ENCODE measurements at places on chromosomes 1 and 21.
A peak's percentile ranks its signal among the peaks of the same experiment; 100 is the strongest.

GRCh38 chr1:50163680-50164079 is 55.0 kb downstream of the ELAVL4 start:
- no peak for DNase-seq

DNA sequence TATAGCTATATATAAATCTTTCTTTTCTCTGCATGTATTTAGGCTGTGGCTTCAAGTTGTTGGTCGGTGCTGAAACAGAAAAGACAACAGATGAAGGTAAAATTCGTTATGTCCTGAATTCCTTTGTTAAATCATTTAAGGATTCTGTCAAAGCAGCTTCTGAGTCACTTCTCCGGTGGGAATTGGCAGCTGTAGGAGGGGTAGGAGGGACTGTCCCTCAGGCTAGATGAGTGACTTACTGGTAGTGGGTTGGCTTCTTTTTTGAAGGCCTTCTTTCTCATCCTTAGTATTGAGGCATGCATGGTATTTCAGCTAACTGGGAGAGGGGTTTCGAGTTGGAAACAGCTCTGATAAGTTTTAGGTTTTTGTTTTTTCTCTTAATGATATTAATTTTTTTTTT is 22.1 kb upstream of the NEXN start:
- DNase-seq: peak; percentile 17

DNA sequence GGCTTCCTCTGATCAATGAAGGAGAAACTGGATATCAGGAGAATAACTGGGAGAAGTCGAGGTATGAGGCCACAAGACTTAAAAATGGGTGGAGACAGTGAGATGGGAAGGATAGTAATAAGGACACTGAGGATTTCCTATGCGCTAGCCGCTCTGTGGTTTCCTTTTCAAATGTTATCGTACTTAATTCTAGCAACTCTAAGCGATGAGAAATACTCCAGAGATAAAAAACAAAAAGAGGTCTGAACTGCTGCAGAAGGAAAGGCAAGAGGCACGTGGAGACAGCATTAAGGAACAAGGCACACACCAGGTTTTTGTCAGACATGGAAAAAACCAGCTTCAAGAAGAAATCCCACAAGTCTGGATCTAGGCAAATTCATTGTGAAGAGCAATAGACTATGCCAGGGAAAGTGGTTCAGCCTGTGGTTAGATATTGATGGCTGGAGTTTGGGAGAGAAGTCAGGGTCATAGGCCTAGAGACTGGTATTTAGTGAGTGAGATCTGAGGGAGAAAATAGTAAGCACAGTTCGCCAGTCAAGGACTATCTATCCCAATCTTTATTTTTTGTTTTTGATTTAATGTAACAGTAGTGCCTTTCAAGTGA is 5.3 kb downstream of the CLCA2 start:
- DNase-seq: no peak

- peak; percentile 42 for DNase-seq
These were observed at the start of gene BATF3 for GRCh38 chr1:212699625-212700222. TSS of gene BATF3 (minus strand) at chr1:212699840. CDS start at chr1:212699762, 78 bp downstream.

Data from ACHN (cell line).